Urothelium cell line (cell line): ENCODE measurements at places on chromosomes 2 and 18.
A peak's percentile ranks its signal among the peaks of the same experiment; 100 is the strongest.

DNA sequence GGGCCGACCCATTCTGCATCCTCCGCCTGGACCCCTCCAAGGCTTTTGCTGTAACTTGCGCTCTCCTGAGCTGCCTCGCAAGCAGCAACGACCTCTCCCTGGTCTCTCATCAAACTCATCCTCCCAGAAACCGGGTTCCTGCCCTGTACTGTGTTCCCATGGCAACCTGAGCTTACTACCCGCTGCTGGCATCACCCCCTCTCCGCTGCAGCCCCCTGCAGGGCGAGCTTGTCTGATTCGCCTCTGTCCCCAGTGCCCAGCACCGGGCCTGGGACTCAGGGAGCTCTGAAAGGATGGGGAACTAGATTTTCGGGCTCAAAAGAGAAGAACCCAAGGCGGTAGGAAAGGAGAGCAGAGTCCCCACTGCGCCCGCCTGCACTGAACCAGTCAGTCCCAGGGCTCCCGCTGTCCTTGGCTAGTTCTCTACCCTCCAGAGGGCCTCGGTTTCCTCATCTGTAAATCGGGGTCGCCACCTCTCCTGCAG lies 463 bp downstream of the HS1BP3 start:
- peak; percentile 65 for DNase-seq

DNA sequence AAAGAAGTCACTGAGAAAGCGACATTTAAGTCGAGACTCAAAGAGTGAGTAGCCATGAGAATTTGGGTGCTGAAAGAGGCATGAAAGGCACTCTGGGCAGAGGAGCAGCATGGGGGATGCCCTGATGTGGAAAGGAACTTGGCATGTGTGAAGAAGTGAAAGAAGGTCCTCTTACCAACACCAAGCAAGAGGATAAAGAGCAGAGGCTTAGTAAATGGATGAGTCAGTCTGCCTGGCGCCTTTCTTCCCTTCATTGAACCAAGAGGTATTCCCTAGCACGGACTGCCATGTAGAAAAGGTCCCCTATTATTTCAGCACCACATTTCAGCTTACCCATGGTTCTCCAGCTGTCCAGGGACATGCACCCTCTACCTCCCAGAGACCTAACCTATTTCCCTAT lies 221.1 kb upstream of the NRP2 start:
- DNase-seq = no peak

- no peak for DNase-seq
Observed at GRCh38 chr2:27306136-27306535, 2.1 kb downstream of the UCN start.

- no peak for DNase-seq
Observed at GRCh38 chr18:42229211-42230210, 274.5 kb downstream of the PIK3C3 start.

- DNase-seq = peak; percentile 18
Observed at GRCh38 chr2:7377916-7378569, 460.8 kb downstream of the RNF144A start.

GRCh38 chr2:104866883-104867812 lies 13.2 kb downstream of the POU3F3 start:
- no peak for DNase-seq

DNA sequence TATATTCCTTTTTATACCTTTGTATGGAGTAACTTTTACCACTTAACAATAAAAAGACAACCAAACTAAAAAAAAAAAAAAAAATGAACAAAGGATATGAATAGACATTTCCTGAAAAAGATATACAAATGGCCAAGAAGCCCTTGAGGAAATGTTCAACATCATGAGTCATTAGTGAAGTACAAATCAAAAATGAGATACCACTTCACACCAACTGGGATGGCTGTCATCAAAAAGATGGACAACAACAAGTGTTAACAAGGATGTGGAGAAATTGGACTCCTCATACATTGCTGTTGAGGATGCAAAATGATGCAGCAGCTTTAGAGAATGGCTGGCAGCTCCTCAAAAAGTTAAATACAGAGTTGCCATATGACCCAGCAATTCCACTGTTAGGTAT lies 22.6 kb upstream of the SCYGR2 start:
- no peak for DNase-seq
